ENCODE measurements at places on chromosomes 1 and 21.

DNA sequence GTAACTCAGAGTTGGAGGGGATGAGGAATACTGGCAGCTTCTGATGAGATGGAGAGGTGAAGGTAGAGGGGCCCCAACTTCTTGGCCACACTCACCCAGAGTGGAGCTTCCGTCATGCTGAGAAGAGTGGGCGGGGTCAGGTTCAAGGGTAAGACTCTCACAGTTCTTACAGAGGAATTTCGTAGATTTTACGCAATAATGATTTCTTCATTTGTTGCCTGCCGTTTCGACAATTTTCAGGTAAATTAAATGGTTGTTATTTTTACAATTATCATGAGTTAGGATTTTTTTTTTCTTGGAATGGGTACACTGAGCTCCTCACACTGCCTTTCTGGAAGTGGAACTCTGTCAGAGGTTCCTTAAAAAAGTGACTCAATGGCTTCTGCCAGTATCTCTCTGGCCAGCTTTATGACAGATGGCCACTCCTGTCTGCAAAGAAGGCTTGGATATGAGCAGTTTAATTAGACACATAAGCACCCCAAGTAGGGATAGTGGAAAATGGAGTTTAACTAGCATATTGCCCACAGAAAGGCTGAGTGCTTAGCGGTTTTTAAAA, 13.8 kb upstream of the NLRP3 start:
- DNase-seq = peak; percentile 53

DNA sequence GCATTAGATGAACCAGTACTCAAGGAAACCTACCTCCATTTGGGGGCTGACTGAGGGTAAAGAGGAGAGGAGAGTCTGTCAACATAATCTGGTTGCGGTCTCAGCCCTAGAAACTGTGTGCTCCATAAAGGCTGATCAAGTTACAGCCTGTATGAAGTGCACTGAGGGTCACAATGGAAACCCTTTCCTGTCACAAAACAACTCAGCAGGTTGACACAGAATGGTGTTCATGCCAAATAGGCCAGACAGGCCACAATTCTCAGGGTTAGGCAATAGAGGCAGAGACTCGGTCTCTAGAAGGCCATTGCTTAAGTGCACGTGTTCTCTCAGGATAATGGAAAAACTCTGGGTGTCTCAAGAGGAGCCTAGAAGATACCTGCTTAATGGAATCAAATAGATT, 4.1 kb upstream of the ANKRD35 start:
- no peak for DNase-seq

GRCh38 chr1:19923137-19923952, at the start of gene PLA2G2E:
PLA2G2E (minus strand) TSS chr1:19923617; CDS start chr1:19923559, 58 bp downstream.
- no peak for DNase-seq

DNA sequence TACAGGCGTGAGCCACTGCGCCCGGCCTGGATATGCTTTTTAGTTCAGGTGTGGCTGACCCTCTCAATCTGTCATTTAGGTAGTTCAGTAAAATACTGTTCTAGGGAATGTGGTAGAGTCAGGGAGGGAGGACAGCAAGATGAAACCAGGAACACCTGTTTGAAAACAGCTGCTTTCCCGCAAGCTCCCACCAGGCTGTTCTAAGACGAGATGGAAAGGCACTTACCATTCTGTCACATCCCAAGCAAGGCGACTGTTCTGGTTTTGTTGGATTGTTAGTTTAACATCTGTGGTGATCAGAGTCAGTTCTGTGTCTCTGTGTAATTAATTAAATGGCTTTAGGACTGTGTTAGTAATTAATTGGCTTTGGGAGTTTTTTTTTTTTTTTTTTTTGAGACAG, 2.9 kb downstream of the CHAF1B start:
- DNase-seq = no peak

DNA sequence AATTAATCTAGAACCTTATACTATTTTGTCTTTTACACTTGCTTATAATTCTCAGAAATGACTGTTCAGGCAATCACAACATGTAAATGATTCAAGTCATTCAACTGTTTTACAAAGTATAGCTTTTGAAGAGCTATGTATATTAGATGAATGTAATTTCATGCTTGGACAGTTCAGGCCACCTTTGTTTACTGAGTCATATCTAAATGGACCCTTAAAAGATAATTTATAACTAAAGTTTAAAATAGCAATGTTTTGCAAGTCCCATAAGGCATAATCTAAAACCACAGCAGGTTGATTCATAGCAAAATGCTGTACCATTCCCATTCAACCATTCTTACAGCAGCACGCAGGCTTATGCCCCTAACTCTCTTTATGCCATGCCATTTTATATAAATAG, 64.8 kb downstream of the PIK3R3 start:
- no peak for DNase-seq

- no peak for DNase-seq
Observed at GRCh38 chr1:34896612-34897011, 32.8 kb downstream of the DLGAP3 start.

- DNase-seq = no peak
Observed at GRCh38 chr1:13893409-13893821, 193.4 kb downstream of the PRDM2 start.

DNA sequence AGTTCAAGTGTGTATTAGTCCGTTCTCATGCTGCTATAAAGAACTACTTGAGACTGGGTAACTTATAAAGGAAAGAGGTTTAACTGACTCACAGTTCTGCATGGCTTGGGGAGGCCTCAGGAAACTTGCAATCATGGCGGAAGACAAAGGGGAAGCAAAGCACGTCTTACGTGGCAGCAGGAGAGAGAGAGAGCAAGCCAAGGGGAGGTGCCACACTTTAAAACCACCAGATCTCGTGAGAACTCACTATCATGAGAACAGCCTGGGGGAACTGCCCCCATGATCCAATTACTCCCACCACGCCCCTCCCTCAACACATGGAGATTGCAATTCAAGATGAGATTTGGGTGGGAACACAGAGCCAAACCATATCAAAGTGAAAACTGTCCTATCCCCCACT, 4.1 kb upstream of the MIS18A start:
- no peak for DNase-seq

- DNase-seq = no peak
Observed at GRCh38 chr1:32001863-32002262, 11.8 kb upstream of the KHDRBS1 start.

GRCh38 chr1:218669431-218669830, 324.3 kb downstream of the TGFB2 start:
- DNase-seq = no peak

- DNase-seq = no peak
Observed at GRCh38 chr1:41387667-41388091, 26.4 kb downstream of the FOXO6 start.

DNA sequence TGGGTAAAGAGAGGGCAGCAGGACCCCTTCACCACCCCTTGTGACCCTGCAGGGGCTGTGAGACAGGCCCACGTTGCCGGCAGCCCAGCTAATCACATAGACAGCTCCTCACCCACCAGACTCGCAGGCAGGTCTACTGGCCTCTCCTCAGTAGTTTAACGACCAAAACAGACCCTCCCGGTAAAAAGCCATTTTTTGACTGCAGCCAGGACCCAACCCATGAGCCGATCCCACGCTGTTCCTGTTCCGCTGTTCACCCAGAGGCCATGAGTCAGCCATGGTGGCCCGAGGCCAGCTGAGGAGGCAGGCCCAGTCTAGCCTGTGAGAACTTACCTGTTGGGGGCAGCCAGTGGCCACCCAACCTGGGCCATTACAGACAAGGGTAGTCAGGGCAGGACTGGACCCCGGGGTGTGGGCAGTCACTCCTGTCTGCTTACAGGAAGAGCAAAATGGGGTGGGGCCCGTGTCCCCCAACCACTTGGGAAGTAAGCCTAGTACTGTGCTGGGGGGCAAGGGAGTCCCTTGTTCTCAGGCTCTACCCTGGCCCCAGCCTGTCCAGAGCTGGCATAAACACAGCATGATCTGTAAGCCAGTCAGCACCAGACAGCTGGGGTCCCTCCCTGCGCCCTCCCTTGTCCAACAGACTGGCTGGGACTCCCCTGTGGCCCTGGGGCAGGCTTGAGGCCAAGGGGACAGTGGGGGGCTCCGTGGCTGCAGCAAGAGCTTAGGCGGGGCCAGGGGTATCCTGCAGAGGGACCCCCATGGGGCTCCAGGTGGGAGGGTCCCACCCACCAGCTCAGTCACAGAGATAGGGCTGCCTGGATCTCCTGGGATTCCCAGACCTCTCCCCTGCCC, 61.9 kb downstream of the WNT9A start:
- peak; percentile 3 for DNase-seq

DNA sequence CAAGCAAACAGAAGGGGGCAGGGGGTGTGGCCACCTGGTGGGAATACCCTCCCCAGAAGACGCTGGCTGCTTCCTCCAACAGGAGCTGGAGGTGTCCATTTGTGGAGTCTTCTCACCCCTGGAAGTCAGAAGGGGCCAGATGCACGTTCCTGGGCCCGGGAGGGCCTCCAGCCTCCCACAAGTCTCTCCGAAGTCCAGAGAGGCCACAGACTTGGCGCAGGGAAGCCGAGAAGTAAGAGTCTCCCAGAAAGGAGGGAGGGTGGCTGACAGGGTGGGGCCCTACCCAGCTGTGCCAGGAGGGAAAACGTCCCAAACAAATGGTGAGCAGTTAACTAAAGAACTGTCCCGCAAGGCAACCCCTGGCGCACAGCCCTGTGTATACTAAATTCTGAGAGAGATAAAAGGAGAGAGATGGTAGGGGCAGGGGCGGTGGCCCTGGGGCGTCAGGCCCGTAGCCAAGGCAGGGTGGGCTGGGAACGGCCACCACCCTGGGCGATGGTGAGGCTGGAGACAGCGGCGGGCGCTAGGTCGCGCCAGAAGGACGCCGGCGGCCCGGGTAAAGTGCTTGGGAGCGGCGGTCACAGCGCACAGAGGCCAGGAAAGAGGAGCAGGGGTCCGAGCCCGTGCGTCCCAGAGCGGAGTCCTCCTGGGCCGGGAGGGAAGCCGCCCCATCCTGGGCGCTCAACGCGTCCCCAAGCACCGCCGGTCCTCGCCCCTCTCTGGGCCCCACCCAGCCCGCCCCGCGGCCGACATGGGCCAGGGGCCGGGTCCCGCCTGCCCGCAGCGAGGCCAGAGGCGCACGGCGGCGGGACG, 1.2 kb downstream of the CHD5 start:
- DNase-seq = no peak

DNA sequence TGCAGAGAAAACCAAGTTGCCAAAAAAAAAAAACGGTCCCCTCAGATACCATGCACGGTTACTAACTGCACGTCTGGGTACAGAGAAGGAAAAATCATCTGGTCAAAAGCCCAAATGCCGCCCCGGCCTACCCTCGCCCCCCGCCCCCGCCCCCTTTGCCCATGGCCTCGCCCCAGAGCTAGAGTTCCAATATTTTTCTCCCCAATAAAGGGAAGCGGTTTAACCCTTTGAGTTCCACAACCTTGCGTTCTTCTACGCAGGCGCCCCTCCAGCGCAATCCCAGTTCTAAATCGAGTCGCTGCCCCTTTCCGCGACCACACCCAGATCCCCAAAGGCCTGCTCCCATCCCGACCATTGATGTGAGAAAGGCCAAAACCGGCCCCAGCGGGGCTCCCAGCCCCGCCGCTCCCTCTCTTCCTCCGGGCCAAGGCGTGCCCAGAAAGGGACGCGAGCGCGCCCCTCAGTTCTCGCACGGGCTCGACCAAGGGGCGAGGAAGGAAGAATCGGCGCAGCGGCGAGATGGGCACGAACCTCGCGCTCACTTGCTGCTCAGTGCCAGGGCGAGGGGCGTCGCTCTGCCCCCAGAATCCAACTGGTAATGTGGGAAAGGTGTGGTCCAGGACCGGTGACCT, 797 bp downstream of the WDR47 start:
- peak; percentile 19 for DNase-seq

GRCh38 chr1:65363484-65363883, 54.1 kb downstream of the DNAJC6 start:
- DNase-seq = no peak
